ENCODE measurements at places on chromosomes 7 and 10. TPM values are rescaled to one million over a fixed set of nuclear protein-coding genes. Genes with fewer than 3 reads are reported as not detected.

The HECW1 gene
- 0.11 TPM for polyA plus RNA-seq

The BTBD16 gene
- polyA plus RNA-seq: 0.20 TPM

The PAOX gene
- polyA plus RNA-seq: 16.1 TPM

The ANKRD30A gene
- polyA plus RNA-seq: not detected

The BMPER gene
- 0.19 TPM for polyA plus RNA-seq

The MMS19 gene
- 37.8 TPM for polyA plus RNA-seq

The CYP3A4 gene
- polyA plus RNA-seq: 0.16 TPM

The FKBP9 gene
- 22.6 TPM for polyA plus RNA-seq

The ELFN1 gene
- polyA plus RNA-seq: 0.16 TPM

The LRRC4 gene
- 2.1 TPM for polyA plus RNA-seq

The PON3 gene
- 0.71 TPM for polyA plus RNA-seq

The TMEM196 gene
- polyA plus RNA-seq: not detected

The TRIM50 gene
- polyA plus RNA-seq: not detected
